ENCODE measurements at places on chromosomes 2 and 18.

DNA sequence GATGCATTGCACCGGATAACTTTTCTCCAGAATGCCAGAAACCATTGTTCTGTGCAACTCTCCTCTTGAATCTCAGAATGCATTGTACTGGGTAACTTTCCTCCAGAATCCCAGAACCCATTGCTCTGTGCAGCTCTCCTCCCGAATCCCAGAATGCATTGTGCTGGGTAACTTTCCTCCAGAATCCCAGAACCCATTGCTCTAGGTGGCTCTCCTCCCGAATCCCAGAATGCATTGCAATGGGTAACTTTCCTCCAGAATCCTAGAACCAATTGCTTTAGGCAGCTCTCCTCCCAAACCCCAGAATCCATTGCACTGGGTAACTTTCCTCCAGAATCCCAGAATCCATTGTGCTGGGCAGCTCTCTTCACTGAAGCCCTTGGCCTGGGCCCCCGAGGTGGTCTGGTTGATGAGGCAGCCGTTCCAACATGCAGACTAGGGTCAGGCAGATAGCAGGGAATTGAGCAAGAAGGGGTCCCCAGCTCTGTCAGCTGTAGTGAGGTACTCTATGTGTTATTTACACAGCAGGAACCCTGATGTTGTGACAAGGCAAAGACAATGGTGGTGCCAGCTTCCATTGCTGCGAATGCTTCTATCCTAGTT is 9.4 kb downstream of the FOSL2 start:
- DNase-seq: no peak

DNA sequence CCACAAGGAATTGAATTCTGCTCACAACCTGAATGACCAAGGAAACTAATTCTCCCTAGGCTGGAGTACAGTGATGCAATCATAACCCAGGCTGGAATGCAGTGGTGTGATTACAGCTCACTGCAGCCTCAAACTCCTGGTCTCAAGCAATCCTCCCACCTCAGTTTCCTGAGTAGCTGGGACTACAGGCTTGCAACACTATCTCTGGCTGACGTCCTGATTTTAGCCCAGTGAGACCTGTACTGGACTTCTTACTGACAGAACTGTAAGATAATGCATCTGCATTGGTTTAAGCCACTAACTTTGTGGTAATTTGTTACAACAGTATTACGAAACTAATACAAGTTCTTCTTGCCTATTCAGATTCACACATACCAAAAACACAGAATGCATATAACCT is 9.5 kb upstream of the KDSR start:
- no peak for DNase-seq

DNA sequence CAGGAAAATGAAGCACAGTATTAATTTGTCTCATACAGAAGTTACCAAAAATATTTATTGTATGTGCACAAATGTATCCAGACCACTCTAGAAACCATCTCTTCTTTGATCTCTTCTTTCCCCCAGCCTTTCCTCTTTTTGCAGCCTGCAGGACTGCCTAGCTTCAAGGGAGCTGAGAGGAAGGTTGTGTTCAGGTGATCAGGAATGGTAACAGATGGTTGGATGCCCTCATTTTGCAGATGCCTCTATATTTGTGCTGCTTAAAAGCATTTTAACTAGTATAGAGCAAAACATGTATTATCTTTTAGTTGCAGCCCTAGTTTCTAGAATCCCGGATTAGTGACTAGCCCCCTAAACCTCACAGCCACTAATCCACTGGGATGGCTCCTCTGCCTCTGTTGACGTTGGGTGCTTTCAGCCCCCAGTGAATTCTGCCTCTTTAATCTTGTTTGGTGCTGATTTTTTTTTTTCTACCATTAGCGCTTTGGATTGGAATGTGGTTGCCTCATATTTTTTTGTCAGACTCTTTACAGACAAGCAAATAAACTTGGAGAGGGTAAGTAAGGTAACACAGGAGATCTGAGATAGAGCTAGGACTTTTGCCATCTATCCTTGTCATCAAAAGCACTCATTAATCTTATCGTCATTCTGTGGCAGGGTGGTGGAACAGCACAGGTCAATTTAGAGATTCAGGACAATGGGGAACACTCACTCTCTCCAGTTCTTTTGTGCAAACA is 103.8 kb upstream of the NDUFV2 start:
- no peak for DNase-seq

GRCh38 chr2:157245846-157246764 is 11.4 kb upstream of the GALNT5 start:
- peak; percentile 15 for DNase-seq

GRCh38 chr2:208025814-208026184 is 472 bp upstream of the PLEKHM3 start:
- DNase-seq: peak; percentile 38

DNA sequence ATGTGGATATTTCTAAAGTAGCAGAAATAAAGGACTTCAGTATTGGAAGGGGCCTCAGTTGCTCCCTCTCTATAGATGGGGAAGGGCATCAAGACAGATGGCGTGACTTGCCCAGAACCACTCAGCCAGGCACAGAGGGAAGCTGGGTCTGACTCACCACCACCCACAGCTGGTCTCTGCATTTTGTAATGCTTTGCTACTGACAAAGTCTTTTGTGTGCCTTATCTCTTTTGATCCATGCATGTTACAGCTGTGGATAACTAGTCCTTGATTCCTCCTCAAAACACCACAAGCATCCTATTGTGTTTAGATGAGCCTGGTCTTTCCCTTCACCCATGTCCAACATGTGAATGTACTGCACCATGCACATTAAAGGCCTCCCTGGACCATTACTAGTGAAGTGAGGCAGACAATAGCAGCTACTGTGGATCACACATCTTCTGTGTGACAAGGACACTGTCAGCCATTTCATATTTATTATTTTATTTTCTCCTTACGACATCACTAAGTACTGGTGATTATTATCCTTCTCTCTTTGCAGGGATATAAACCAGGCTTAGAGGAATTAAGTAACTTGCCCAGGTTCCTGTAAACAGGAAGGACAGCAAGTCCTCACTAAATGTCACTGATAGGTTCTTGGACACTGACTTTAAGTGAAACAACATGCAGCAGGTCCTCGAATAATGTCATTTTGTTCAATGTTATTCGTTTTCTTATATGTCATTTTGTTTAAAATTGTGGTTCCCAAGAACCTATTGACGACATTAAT is 29.6 kb upstream of the IL37 start:
- DNase-seq: peak; percentile 19
